ENCODE measurements at places on chromosomes 3 and 15.

GRCh38 chr3:41525303-41526064 is 326.2 kb downstream of the CTNNB1 start:
- DNase-seq, result no peak

DNA sequence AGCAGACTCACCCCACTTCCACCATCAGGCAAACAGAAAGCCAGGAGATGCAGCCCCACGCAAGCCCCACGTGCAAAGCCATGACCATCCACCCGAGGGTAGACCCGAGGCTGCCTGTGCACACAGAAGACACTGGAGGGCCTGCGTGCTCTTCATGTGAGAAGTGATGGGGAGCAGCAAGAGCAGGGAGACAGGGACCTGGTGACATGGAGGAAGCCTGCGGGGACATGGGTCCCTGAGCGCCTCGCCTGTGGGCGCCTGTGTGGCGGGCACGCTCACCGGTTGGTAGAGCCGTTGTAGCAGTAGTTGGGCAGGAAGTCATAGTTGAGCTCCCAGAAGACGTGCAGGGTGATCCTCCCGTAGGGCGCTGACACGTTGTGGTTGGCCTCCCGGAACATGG is 65.0 kb downstream of the NIPA2 start:
- DNase-seq, result no peak

- no peak for DNase-seq
Measured at GRCh38 chr3:37625690-37626360, 235.9 kb upstream of the CTDSPL start.

- DNase-seq, result no peak
Measured at GRCh38 chr3:30122359-30122758, 484.0 kb upstream of the TGFBR2 start.

GRCh38 chr3:188383748-188384147 is 229.8 kb downstream of the LPP start:
- DNase-seq, result no peak

GRCh38 chr3:103968751-103969150 is 1398.0 kb upstream of the ALCAM start:
- DNase-seq, result no peak

All from COLO829 (cell line).